Dermis blood vessel endothelial cell (primary cell): ENCODE measurements at places on chromosomes 1 and 21. TPM values are rescaled to one million over a fixed set of nuclear protein-coding genes. Genes with fewer than 3 reads are reported as not detected.

GRCh38 chr1:152870831-152871730 is 7.0 kb upstream of the SMCP start:
- DNase-seq: peak; percentile 33

DNA sequence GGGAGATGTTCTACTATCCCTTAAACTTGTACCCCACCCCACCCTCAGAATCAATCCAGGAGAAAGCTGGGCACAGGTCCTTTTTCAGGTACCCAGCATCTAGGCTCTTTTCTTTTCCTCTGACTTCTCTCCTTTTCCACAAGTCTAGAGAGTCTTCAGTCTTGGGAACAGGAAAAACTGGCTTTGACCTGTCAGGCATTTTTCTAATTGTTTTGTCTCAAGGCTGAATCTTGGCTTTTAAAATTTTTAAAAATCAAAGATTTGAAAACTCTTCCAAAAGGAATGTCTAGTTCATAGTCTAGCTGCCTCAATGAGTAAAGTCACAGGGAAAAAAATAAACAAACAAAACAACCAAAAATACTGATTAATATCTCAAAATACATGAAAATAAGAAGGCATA is 161.5 kb downstream of the HFM1 start:
- no peak for DNase-seq

GRCh38 chr1:109235137-109235536 is 14.2 kb upstream of the CELSR2 start:
- DNase-seq: no peak

GRCh38 chr1:4794020-4794780 is 139.8 kb downstream of the AJAP1 start:
- DNase-seq: no peak

DNA sequence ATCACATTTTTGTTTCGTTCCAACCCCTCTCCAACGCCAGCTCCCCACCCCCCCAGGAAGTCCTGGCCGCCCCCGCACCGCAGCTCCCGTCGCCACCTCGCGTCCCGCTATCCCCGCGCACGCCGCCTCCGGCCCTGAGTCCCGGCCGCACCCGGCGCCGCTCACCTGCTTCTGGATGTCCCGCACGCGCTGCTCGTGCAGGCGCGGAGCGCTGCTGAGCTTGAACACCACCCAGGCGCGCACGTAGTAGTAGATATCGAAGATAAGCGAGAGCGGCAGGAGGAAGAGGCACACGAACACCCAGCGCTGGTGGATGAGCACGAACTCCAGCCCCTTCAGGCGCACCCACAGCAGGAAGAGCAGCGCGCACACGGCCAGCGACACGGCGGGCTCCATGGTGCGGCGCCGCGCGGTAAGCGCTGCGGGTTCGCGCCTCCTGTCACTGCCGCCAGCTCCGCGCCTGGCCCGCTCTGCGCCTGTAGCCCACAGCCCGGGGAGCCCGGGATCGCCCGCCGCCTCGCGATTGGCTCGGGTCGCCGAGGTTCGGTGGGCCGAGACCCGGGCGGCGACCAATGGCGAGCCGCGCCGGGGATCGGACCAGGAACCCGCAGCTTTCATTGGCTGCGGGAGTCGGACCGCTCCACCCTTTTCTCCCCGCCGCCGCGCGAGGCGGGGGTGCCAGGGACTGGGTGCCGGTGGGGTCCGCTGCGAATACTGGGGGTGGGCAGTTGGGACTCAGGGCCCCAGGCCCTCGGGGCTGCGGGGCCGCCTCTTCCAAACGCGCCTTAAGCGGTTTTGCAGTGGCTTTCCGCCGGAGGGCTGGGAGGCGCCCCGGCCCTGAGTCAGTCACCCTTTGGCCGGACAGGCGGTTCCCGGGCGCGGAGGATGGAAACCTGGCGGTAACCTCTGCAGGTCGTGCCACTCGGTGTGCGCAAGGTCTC is at the start of gene DHCR24:
DHCR24 (minus strand) TSS at position 472 of the 941 bp plus-strand sequence; CDS start at position 396, 76 bp downstream.
- peak; percentile 88 for DNase-seq

DNA sequence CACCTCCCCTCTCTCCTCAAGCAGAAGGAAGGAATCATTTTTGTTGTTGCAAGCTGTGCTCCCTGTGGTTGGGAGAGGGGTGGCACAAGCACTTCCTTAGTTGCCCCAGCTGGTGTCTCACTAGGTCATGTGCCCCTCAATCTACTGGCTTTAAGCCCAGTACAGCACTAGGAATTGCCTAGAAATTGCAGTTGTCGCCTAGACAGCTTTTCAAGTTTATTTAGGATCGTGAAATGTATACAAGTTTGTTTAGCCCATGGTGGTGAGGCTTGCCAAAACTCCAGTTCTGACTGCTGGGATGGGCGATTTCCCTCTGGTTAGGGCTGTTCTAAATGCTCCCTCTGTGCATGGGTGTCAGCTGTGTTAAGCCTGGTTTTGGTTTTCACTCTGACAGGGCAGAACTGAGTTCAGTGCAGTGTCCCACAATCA is 126.8 kb upstream of the ZNF644 start:
- DNase-seq: no peak

DNA sequence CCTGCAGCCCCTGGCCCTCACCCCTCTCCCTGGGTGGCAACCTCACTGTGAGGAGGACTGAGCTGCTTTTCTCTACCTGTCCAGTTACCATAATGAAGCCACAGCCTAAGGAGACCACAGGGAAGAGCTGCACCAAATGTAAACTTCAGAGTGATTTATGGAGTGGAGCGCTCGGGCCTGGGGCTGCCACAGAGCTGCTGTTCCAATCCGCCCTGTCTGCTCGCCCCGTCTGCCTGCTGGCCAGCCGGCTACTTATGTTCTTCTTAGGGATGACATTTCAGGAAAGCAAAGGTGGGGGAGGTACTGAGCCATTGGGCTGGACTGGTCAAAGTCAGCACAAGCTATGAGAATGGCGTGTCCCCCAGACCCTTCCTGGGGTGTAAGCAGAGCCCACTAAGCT is 17.9 kb downstream of the SYT6 start:
- no peak for DNase-seq

DNA sequence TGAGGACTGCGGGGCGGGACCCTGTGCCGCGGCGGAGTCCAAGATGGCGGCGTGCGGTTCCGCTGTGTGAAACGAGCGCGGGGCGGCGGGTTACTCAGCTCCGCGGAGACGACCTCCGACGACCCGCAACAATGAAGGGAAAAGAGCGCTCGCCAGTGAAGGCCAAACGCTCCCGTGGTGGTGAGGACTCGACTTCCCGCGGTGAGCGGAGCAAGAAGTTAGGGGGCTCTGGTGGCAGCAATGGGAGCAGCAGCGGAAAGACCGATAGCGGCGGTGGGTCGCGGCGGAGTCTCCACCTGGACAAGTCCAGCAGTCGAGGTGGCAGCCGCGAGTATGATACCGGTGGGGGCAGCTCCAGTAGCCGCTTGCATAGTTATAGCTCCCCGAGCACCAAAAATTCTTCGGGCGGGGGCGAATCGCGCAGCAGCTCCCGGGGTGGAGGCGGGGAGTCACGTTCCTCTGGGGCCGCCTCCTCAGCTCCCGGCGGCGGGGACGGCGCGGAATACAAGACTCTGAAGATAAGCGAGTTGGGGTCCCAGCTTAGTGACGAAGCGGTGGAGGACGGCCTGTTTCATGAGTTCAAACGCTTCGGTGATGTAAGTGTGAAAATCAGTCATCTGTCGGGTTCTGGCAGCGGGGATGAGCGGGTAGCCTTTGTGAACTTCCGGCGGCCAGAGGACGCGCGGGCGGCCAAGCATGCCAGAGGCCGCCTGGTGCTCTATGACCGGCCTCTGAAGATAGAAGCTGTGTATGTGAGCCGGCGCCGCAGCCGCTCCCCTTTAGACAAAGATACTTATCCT is 430 bp downstream of the RBM15 start:
- peak; percentile 58 for DNase-seq

HAO2 gene
- not detected in 2 replicates for total RNA-seq

DNA sequence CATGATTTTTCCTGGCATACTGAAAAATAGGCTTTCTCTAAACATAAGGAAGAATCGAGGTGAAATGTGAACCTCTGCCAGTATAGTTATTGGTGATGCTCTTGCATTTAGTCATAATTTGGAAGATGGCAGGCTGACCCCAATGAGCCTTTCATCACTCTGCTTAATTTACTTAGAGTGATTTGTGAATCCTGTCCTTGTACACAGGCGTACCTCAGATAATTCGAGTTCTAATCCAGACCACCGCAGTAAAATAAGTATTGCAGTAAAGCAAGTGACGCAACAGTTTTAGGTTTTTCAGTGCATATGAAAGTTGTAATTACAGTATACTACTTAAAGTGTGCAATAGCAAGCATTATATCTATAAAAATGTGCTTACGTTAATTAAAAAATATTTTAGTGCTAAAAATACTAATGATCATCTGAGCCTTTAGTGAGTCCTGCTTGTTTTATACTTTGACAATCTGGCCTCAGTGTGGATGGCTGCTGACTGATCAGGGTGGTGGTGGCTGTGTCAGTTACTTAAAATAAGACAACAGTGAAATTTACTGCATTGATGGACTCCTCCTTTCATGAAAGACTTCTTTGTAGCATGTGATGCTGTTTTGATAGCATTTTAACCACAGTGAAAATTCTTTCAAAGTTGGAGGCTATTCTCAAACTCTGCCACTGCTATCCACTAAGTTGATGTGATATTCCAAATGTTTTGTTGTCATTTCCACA is 1.7 kb downstream of the PKNOX1 start:
- DNase-seq: no peak

NPPA gene
- not detected in 2 replicates for total RNA-seq

GRCh38 chr1:51960262-51960661 is 30.2 kb downstream of the RAB3B start:
- DNase-seq: no peak

GRCh38 chr1:21782349-21782867 is 541 bp downstream of the USP48 start:
- DNase-seq: peak; percentile 84

SPRR1A gene
- not detected in 2 replicates for total RNA-seq

FCGR1A gene
- not detected in 2 replicates for total RNA-seq

MXRA8 gene
- total RNA-seq: 0.56 and 1.7 TPM in 2 replicates

ZSCAN20 gene
- total RNA-seq: 10.6 and 16.2 TPM in 2 replicates

- no peak for DNase-seq
Measured at GRCh38 chr1:97833881-97834280, 87.0 kb downstream of the DPYD start.

- peak; percentile 45 for DNase-seq
Measured at GRCh38 chr1:200302921-200303290, 106.9 kb downstream of the ZNF281 start.

OR2L8 gene
- 0.17 TPM in 1 of 2 replicates, not detected in the other for total RNA-seq

DNA sequence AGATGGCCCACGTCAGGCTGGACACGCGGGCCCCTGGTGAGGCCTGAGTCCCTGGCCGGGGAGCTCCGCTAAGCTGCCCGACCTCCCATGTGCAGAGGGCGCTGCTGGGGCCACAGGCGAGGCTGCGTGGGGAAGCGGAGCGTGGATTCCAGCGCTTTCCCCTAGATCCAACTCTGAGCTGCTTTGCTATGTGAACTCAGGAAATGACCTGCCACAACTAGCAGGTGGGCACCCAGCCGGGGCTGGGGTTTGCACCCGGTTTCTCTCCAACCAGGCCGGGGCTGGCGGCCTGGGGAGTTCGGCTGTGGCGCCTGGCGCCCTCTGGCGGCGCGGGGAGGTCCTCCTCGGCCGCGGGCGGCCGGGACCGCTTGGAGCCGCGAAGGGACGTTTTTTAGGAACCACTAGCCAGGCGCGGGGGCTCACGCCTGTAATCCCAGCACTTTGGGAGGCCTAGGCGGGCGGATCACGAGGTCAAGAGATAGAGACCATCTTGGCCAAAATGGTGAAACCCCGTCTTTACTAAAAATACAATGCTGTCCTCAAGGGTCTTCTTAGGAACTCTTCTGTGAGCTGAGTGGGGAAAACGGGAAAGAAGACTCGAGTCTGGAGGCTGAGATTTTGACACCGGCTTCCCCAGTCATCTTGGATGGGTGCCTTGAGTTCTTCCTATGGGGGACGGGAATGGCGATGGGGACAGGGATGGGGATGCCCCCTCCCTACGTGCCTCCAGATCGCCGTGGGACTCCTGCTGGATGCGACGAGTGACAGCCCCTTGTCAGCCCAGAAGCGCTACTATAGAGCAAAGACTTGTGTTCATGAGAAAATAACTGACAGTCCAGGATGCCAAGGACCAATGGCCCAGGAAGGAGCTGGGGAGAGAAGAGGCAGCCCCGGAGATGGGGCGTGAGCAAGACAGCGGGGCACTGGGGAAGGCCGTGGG is 12.6 kb downstream of the PYCR2 start:
- peak; percentile 75 for DNase-seq

GRCh38 chr1:248818505-248819374 is 7.0 kb downstream of the SH3BP5L start:
- no peak for DNase-seq

DNA sequence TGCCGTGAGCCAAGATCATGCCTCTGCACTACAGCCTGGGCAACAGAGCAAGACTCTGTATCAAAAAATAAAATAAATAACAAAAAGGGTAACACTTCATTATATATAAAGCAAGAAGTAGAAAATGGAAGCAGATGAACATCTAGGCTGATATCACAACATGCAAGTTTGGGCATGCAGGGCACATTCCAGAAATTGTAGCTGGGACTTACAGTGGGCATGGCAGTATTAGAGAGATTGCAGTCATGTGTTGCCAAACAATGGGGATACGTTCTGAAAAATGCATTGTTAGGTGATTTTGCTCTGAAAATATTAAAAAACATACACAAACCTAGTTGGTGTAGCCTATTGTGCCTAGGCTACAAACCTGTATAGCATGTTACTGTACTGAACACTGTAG is 441.0 kb upstream of the PRMT6 start:
- no peak for DNase-seq

CELA3A gene
- total RNA-seq: not detected in 2 replicates

- no peak for DNase-seq
Measured at GRCh38 chr21:43717967-43718871, 710 bp upstream of the PDXK start.

DNA sequence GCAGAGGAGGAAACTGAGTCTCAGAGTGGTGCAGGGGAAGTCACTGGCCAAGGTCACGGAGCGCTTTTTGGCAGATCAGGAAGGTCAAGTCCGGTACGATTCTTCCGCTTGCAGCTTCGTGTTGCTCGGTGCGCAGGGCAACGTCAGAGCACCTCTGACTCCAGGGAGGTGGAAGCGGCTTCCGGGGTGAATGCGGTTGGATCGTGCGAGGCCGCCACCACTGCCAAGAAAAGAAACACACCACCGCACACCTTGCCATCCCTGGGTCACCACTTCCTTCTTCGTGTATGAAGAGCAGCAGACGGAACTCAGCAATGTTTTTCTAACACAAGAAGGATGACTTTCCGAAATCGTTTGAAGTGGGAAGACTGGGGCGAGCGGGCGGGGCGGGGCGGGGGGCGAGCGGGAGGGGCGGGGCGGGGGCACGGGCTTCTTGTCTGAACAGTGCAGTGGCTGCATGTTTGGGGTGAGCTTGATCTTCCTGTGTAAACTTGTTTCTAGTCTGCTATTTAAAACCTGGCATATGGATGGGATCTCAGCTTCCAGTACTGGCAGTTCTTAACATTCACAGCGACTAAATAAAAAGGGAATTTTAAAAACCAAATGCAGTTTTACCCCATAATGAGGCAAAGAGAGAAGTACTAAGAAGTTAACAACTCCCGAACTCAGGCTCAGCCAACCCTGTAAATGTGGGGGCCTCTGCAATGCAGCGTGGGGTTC is 300.0 kb downstream of the RRAGC start:
- no peak for DNase-seq
